NCI-H187 treated with DMSO at 0.1 percent for 48 hours (cell line): ENCODE measurements at places on chromosomes 12 and 14.

- DNase-seq = no peak
Measured at GRCh38 chr14:91402771-91403600, 14.6 kb downstream of the CCDC88C start.

GRCh38 chr14:61417883-61418455, 96.6 kb downstream of the PRKCH start:
- DNase-seq = no peak

DNA sequence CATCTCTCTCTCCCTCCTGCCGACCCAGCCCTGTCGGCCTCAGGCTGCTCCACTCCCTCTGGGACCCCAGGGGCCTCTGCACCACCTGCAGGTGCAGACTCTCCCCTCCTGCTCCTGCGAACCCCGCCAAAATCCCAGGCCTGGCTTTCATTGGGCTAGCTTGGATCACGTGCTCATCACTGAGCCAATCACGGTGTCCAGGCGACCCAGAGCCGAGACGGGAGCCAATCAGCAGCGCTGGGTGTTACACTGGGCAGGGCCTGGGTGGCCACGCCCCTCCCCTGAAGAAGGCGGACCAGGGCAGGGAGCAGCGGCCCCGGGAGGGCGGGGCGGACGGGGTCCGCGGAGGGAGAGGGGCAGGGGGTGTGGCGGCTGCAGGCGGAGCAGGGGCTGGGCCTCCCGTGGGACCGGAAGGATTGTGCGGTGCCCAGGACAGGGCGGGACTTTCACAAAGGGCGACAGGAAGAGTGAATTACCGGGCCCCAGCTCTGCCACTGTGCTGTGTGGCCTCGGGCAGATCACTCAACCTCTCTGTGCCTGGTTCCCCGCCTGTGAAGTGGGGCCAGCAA, 66.6 kb upstream of the FBRSL1 start:
- DNase-seq = no peak

GRCh38 chr14:69458350-69458749, 26.2 kb upstream of the PLEKHD1 start:
- DNase-seq = no peak

DNA sequence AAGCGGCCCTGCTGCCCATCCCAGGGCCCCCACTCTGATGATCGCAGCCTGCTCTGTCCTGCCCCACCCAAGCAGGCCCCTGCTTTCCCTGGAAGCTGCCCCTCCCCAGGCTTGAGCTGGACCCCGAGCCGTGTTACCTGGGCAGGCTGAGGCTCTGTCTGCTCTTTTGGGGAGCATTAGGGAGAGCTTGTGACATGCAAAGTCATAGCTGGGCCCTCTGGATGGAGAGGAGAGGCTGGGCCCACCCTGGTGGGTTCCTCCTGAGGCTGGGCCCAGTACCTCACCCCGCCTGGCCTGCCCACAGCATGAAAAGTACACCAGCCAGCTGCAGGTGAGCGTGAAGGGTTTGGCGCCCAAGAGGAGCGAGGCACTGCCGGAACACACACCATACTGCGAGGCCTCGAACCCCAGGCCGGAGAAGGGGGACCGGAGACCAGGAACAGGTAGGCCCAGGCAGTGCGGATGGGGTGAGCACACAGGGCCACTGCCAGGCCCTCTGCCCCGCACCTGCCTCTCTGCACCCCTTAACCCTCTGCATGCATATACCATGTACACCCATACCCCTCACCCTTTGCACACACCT, 15.0 kb downstream of the CEP170B start:
- DNase-seq = no peak

- DNase-seq = no peak
Measured at GRCh38 chr12:2265461-2266167, 212.8 kb downstream of the CACNA1C start.

- DNase-seq = no peak
Measured at GRCh38 chr12:1768615-1769014, 51.8 kb upstream of the LRTM2 start.
